ENCODE measurements at places on chromosomes 7 and 10. TPM values are rescaled to one million over a fixed set of nuclear protein-coding genes. Genes with fewer than 3 reads are reported as not detected.

Gene SORBS1
- total RNA-seq: 0.56 TPM

Gene SLC26A3
- total RNA-seq: 0.53 TPM

Gene CALN1
- total RNA-seq: 2.6 TPM

Gene FLNC
- 0.21 TPM for total RNA-seq

Gene TAS2R41
- total RNA-seq: not detected

Gene ZNF727
- total RNA-seq: not detected

Gene BBIP1
- total RNA-seq: 19.1 TPM

Gene NKX2-3
- total RNA-seq: not detected

Gene C10orf62
- not detected for total RNA-seq

Gene SLIT1
- total RNA-seq: 0.15 TPM

Measured in GM12878 (cell line).